ENCODE measurements at places on chromosomes 12 and 14.
A peak's percentile ranks its signal among the peaks of the same experiment; 100 is the strongest.

- DNase-seq, result no peak
Observed at GRCh38 chr12:18990856-18991255, 138.7 kb upstream of the PLEKHA5 start.

- no peak for DNase-seq
Observed at GRCh38 chr12:51884676-51885229, 3.1 kb upstream of the ANKRD33 start.

DNA sequence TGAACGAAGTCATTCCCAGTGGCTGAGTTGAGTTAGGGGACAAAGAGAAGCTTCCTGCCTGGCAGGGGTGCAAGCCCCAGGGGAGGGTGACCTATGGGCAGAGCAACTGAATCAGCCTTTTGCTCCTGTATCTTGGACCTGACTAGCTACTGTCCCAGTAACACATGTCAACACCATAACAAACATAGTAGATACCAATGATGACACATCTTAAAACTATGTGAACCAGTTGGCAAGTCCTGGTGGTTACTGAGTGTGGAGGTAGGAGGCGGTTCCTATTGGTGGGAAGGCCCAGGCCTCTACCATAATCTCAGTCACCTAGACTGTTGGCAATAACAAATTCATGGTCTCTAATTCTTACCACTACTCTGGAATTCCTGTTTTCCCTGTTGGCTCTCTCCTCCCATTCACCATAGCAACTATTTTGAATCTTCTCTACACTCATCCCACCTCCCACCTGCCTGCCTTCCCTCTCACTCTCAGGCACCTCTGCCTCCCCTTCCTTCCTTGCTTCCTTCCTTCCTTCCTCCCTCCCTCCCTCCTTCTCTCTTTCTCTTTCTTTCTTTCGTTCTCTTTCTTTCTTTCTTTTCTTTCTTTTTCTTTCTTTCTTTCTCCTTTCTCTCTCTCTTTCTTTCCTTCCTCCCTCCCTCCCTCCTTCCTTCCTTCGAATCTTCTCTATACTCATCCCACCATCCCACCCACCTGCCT, 8.1 kb upstream of the P2RX7 start:
- DNase-seq, result no peak

DNA sequence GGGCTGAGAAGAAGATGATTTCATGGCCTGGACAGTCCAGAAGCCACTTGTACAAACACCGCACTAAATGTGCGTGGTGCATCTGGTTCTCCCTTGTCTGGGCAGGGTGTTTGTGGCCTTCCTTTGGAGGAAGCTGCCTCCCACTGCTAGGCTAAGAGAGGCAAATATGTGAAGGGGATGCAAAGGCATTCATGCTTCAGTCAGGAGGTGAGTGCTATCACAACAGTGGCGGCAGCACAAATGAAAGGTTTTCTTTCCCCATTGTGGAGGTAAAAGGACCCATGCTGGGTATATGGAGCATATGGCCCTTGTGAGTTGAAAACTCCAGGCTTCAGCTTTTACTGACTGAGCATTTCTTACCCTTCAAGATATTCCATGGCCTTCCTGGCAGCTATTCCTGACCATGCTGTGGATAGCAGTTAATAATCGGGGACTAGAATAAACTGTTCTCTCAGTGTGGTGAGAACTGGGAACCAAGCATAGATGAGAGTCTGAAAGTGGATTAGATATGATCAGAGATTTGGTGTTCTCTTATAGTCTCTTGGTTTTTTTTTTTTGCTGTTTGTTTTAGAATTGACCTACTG, 69.9 kb downstream of the MYRFL start:
- DNase-seq, result no peak

DNA sequence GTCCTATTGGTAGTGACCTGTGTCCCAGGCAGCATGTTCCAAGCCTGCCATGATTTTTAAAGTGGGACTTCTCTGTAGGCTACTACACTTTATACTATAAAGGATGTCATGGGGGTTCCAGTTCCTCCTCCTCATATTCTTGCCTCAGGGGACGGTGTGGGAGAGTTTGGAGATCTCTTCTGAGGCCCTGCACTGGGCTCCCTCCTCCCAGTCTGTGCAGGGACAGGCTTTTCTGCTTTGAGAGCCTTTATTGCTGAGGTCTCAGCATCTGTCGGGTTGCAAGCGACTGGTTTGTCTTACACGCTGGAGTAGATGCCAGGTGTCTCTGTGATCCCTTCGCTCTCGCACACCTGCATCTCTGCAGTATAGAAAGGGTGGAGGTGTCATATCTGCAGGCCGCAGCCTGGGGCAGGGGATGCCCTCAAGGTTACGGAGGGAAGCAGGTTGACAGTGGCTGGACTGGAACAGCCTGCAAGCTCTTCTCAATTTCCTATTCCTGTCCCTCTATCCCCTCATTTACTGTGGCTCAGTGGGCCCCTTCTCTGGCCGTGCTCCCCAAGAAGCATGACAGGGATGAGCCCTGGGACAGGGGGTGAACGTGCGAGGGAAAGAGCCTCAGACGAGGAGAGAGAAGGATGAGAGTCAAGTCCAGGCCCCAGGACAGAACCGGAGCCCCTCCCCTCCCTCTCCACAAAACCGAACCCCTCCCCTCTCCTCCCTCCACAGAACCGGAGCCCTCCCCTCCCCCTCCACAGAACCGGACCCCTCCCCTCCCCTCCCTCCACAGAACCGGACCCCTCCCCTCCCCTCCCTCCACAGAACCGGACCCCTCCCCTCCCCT, 51.3 kb downstream of the SLC6A12 start:
- no peak for DNase-seq

- DNase-seq, result peak; percentile 40
Observed at GRCh38 chr12:54650409-54650808, 2.2 kb upstream of the DCD start.

- DNase-seq, result no peak
Observed at GRCh38 chr14:44609201-44609600, 102.1 kb upstream of the FSCB start.

DNA sequence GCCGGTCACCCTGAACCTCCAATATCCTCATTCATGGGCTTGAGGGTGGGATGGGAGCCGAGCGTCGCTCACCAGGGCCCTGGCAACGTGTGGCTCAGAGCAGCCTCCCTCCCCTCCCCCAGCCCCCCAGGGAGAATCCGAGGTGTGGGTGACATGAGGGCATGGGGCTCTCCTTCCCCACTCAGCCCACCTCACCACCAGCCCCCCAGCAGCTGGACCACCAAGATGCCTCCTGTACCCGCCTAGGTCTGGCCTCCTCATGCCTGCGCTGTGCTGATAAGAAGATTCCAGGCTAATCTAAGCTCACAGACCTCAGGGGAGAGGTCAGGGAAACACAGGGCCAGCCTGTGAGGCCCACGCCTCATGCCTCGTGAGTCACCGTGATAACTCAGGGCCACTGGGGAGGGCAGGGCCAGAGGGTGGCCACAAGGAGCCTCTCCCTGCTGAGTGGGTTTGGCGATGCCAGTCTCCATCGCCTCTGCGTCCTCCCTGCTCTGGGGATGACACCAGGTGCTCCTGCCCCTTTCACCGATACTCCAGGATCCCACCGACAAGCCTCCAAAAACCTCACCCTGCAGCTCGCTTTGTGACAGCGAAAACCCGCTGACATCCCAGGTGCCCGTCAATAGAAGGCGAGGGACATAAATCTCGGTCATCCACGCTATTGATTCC, 56.9 kb downstream of the TESC start:
- peak; percentile 21 for DNase-seq

DNA sequence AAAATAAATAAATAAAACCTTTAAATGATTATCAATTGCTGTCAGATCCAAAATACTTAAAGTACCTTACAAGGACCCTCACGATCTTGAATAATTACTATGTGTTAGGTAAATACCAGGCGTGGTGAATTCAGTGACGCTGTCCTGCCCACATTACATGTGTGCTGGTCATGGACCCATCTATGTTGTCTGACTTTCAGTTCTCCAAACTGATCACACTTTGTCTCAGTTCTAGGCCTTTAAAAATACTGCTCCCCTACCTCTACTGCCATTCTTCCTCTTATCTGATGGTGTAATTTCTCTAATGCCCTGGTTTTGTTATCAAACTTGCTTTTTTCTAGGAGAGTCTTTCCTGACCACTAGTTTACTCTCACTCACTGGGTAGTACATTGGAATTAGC, 520.7 kb downstream of the TRHDE start:
- no peak for DNase-seq

DNA sequence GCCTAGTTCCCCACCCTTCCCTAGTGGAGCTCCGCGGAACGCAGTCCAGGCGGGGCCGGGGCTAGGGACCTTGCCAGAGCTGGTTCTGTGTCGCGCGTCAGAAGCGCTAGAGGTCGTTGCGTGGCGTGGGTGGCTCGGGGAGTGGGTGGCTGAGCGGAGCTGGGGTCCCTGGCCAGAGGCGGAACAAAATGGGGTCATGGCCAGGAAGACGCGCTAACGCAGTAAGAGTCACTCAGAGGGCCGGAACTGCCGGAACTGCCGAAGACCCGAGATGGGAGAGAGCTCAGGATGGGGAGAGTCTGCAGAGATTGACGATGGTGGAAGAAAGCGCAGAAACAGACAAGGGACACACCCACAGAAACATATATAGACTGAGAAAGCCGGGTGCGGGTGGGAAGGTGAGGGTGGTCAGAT, 4.8 kb downstream of the DGKA start:
- DNase-seq, result no peak

- no peak for DNase-seq
Observed at GRCh38 chr12:103801709-103802585, 39.1 kb downstream of the NT5DC3 start.

DNA sequence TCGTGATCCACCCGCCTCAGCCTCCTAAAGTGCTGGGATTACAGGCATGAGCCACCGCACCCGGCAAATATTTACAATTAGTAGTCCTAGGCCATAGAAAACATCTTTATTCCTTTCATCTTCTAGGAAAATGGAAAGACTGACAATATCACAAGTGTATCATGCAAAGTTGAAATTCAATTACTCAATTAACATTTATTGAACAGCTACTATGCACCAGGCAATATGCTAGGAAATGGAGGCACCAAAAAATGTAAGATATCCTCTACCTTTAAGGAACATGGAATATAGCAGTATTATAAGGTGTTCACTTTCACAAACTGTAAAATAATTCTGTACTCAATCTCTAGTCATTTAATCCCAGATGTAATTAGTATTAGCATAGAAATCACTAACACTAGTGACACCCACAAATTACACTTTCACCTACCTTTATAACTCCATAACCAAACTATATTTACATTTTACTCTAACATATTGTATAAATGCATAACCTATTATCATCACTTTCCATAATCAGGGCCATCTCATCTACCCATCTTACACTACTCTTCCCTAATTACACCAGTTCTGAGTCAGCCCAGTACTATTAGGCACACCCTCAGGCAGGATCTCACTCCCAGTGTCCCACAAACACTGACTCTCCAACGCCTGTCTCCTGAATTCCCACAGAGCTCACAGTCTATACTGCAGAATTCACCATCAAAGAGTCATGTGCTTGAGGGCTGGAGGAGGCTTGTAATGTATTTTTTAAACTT, 10.4 kb downstream of the CORO1C start:
- DNase-seq, result peak; percentile 37

Measured in suppressor macrophage (primary cell).